Body of pancreas (tissue), 4 donors: ENCODE measurements at places on chromosomes 11 and 22. TPM values are rescaled to one million over a fixed set of nuclear protein-coding genes. Genes with fewer than 3 reads are reported as not detected.

Gene NELL1
- total RNA-seq, result not detected

Gene MPZL2
- total RNA-seq, result 19.7 TPM

DNA sequence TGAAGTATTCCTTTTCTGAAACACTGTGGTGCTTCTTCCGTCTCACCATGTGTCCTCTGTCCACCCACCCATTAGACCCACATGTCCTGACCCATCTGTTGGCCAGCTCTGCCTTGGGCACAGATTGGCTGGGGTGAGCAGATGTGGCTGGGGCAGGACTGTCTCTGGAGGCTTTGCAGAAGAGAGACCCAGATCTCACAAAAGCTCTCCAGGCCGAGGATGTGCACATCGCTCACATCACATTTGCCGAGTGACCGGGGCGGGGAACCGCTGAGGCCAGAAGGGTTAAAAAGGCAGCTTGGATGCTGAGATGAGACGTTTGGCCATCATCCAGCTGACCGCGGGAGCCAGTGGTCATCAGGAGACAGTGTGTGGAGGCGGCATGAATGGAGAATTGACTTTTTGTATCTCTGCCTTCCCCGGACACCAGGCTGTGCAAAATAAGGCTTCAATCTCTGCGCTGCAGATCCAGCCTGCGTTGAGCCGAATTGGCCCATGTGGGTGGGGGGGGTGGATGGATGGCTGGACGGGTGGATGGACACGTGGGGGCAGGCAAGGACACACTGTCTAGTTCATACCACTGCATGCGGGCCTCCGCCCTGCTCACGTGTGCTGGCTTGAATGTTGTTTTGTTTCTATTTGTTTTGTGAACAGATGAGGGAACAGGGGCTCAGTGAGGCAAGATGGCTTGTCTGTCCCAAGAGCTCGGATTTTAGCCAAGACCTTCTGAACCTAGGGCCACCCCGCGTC lies 6.1 kb downstream of the IFITM10 start:
- no peaks in the 10 kb centered on the region for H3K36me3 ChIP-seq
- peaks cover 22% of the 10 kb centered on the region for H3K4me1 ChIP-seq
- no peak overlapping the region for H3K4me3 ChIP-seq
- no peak for DNase-seq

GRCh38 chr11:133821776-133822175 lies 23.5 kb downstream of the SPATA19 start:
- H3K36me3 ChIP-seq, result no peaks in the 10 kb centered on the region
- H3K27me3 ChIP-seq, result no peaks in the 10 kb centered on the region
- DNase-seq, result peak; percentile 55

DNA sequence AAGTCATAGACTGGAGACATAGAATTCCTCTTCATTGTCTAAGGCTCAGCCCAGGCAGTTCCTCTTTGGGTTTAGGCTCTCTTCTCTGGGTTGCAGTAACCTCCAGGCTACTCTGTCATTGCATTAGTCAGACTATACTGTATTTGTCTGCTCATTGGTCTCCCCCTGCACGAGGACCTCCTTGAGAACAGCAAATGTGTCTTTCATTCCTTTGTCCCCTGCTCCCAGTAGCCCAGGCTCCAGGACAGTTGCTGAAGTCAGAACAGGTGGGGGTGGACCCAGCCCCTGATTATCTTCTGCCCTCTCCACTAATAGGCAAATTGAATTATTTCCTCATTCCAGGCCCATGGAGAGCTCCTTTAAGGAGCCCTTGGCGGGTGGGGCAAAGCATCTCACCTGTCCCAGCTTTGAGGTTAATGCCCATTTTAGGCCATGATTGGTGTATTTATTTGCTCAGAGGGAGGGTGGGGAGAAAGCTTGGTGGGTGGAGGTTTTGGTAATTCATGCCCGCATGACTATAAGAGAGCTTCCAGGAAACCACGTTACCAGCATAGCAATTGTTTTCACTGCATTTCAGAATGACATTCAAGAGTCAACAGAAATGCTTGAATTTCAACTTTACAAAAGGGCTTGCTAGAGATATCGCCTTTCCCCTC lies 40.9 kb downstream of the NAV2 start:
- DNase-seq, result no peak
- H3K27me3 ChIP-seq, result no peaks in the 10 kb centered on the region
- no peaks in the 10 kb centered on the region for H3K4me1 ChIP-seq
- H3K36me3 ChIP-seq, result no peaks in the 10 kb centered on the region

DNA sequence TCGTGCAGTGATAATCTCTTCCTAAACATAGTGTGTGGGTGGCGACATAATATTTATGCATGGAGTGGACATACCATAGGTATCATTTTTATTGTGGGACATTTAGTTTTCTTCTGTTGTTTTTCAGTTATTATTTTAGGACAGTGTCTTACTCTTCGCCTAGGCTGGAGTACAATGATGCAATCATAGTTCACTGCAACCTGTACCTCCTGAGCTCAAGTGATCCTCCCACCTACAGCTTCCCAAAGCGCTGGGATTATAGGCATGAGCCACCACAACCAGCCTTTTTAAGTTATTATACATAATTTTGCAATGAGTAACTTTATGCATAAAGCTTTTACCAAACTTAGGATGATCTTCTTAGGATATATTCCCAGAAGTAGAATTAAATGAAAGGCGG lies 2.7 kb downstream of the SRRD start:
- H3K27me3 ChIP-seq, result no peaks in the 10 kb centered on the region
- H3K36me3 ChIP-seq, result no peaks in the 10 kb centered on the region
- DNase-seq, result no peak
- no peak overlapping the region for H3K4me3 ChIP-seq

- peaks cover 4% of the 10 kb centered on the region for H3K27me3 ChIP-seq
- peak; percentile 52 for DNase-seq
- H3K4me3 ChIP-seq, result no peak overlapping the region
- no peak overlapping the region for H3K27ac ChIP-seq
Measured at GRCh38 chr22:39545386-39546365, 13.1 kb upstream of the RPS19BP1 start.

- H3K27me3 ChIP-seq, result no peaks in the 10 kb centered on the region
- H3K27ac ChIP-seq, result no peak overlapping the region
- H3K4me1 ChIP-seq, result peaks cover 4% of the 10 kb centered on the region
- DNase-seq, result peak; percentile 69
- no peaks in the 10 kb centered on the region for H3K36me3 ChIP-seq
Measured at GRCh38 chr11:59097113-59097708, 9.8 kb upstream of the FAM111B start.

Gene LYVE1
- 31.4 TPM for total RNA-seq

Gene SLC22A24
- total RNA-seq, result not detected

DNA sequence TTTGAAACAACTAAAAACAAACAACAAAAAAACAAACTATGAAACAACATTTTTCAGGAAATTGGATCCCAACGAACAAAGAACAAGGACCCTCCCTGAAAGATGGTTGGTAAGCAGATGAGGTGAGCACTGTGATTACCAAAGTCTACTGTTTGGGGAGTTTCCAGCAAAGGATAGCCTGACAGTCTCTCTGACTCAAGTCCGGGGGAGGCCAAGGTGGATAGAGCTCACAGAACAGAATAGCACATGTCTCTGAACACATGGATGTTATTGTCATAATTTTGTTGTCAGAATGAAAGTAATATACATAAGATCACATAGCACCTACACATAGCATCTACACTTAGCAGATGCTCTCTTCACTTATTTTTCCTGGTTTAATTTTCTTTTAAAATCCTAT lies 501.3 kb upstream of the TENM4 start:
- H3K27me3 ChIP-seq, result no peaks in the 10 kb centered on the region
- no peaks in the 10 kb centered on the region for H3K36me3 ChIP-seq
- H3K27ac ChIP-seq, result no peak overlapping the region
- H3K4me1 ChIP-seq, result no peaks in the 10 kb centered on the region
- H3K4me3 ChIP-seq, result no peak overlapping the region

DNA sequence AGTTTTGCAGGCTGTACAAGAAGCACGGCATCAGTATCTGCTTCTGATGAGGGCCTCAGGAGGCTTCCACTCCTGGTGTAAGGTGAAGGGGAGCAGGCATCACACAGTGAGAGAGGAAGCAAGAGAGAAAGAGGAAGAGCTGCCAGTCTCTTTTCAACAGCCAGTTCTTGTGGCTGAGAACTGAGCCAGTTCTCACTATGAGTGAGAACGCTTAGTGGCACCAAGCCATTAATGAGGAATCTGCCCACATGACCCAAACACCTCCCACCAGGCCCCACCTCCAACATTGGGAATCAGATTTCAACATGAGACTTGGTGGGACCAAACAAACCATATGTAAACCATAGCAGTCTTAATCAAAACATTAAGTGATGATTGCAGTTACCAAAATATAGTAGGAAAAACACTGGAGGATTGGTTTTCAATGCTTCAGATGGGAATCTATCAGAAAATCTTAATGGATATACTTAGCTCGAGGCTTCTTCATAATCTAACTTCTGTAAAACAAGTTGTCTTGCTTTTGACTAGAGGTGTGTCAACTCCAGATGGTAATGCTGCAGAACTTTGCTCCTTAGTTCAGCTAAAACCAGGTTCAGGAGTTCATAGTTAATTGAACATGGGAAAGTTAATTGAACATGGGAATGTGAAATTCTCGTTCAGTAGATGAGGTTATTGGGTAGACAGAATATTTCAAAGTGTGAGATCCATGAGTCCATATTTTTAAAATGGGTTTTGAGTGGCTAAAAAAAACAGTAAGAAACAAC lies 12.2 kb downstream of the FAR1 start:
- H3K27me3 ChIP-seq, result no peaks in the 10 kb centered on the region
- no peaks in the 10 kb centered on the region for H3K36me3 ChIP-seq
- no peak overlapping the region for H3K27ac ChIP-seq
- no peak overlapping the region for H3K4me3 ChIP-seq
- H3K4me1 ChIP-seq, result peaks cover 19% of the 10 kb centered on the region

DNA sequence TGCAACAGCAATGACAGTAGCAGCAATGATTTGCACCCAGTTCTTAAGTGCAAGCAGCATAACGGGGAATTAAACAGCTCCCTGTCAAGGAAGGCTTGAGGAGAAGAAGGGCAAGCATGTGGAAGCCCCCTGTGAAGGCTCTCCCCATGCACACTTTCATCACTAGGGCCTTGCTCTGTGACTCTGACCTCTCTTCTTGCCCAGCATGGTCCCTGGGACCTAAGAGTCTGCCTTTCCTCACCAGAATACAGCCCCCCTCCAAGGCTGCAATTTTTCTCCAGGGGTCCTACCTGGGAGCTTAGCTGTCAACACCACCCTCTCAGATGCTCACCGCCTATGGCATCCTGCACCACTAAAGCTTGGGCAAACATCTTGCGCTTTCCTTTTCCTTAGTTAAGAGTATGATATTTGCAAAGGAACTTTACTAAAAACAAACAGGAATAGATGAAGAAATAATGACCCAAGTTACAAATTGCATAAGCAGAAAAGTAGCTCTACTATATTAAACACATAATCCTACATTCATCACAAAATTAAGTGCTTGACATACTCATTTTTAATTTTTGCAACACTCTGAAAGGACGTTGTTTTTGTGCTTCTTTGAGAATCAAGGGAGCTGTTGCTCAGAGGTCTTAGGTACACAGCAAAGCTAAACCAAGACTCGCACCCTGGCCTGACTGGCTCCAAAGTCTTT lies 187.6 kb downstream of the ADAMTS15 start:
- no peaks in the 10 kb centered on the region for H3K36me3 ChIP-seq
- no peaks in the 10 kb centered on the region for H3K27me3 ChIP-seq
- no peaks in the 10 kb centered on the region for H3K4me1 ChIP-seq

- no peak overlapping the region for H3K27ac ChIP-seq
- H3K4me3 ChIP-seq, result no peak overlapping the region
- DNase-seq, result no peak
- no peaks in the 10 kb centered on the region for H3K36me3 ChIP-seq
- H3K4me1 ChIP-seq, result no peaks in the 10 kb centered on the region
Measured at GRCh38 chr11:45385423-45385822, 99.3 kb upstream of the SYT13 start.

GRCh38 chr11:17805873-17806272 lies 71.3 kb downstream of the KCNC1 start:
- no peak overlapping the region for H3K4me3 ChIP-seq
- no peak for DNase-seq
- H3K36me3 ChIP-seq, result no peaks in the 10 kb centered on the region
- no peaks in the 10 kb centered on the region for H3K27me3 ChIP-seq
- H3K4me1 ChIP-seq, result peaks cover 5% of the 10 kb centered on the region

Gene SPA17
- total RNA-seq, result 2.6 TPM

Gene MUC2
- under 0.01 TPM for total RNA-seq

DNA sequence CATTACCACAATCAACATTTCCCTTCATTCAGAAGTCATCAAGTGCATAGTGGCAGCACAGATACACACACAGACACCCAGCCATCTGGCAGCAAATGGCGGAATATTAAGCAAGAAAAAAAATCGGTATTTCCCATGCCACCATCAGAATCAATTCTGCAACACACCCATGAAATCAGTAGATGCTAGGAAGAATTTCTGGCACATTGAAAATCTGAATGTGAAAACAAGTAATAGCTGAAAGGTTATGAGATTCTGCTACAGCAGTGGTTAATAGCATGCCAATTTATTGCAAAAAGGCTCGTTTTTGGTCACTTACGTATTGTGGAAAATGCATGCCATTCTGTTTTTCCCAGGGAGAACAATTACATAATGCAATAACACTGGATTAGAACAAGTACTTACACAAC lies 91.1 kb downstream of the PICALM start:
- H3K4me3 ChIP-seq, result no peak overlapping the region
- no peak overlapping the region for H3K27ac ChIP-seq
- no peak for DNase-seq
- no peaks in the 10 kb centered on the region for H3K4me1 ChIP-seq
- H3K27me3 ChIP-seq, result no peaks in the 10 kb centered on the region

DNA sequence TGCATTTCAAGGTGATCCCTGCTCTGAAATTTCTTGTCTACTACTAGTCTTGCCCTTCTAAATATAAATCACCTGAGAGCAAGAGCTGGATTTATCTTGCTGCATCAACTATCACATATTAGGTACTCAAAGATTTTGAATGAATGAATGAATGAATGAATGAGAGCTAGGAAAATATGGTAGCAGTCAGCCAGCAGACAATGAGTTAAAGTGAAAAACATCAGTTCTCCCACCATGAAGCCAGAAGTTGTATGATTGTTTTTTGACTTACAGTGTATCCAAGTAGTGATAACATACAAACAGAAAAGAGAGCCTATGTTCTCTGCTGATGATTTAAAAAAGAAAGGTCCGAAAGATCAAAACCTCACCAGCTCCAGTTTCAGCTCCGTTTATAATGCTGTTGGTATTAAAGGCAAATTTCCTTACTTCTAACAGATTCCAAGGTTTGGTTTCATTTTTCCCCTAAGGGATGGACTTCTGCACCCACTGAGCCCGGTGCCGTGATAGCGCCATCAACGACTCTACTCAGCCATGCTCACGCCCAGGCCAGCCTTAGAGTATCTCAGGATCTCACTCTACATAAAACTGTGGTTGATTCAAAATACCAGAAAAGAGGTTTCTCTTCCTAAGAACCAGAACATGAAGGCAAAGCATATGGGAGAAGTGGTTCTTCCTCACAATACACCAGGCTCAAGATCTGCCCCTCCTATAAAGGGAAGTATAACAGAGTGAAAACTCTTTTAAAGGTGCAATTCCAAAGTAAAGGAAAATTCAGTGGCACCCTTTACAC lies 92.0 kb downstream of the SGSM3 start:
- H3K4me1 ChIP-seq, result no peaks in the 10 kb centered on the region
- no peaks in the 10 kb centered on the region for H3K27me3 ChIP-seq
- H3K36me3 ChIP-seq, result no peaks in the 10 kb centered on the region
- DNase-seq, result no peak

- no peaks in the 10 kb centered on the region for H3K36me3 ChIP-seq
- H3K4me3 ChIP-seq, result no peak overlapping the region
Measured at GRCh38 chr22:29954203-29954855, 71.4 kb downstream of the MTMR3 start.
